ENCODE measurements at places on chromosomes 5 and 9. TPM values are rescaled to one million over a fixed set of nuclear protein-coding genes. Genes with fewer than 3 reads are reported as not detected.
A peak's percentile ranks its signal among the peaks of the same experiment; 100 is the strongest.

DNA sequence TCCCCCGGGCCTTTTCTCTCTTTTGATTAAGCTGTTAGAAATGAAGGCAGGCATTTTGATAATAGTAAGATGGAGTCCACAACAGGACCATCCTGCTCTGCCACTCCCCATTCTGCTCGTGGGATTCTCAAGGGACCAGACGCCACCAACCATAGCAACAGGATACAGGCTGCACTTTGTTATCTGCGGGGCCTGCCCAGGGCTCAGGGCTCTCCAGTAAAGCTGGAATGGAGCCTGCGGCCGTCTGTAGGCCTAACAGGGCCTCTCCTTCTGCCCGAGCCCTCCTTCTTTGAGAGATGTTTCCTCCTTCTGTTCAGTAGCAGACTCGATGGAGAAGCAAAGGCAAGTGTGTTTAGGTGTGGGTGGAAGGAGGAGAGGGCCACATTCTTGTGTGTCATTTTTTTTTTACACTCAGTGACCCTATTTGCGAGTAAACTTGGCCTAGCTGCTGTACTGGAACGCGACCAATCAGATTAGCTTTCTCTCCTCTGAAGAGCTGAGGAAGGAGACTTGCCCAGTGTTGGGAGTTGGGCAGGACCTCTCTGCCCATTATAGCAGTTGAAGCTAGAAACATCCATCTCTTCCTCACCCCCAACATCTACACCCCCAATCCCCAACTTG is 8.9 kb upstream of the EPB41L4B start:
- peak; percentile 57 for DNase-seq

SLC36A3 gene
- not detected for total RNA-seq

IFNA21 gene
- total RNA-seq = not detected

C1QTNF2 gene
- 1.6 TPM for total RNA-seq

GRCh38 chr9:114031948-114032840 is 45.9 kb downstream of the AMBP start:
- no peak for DNase-seq

DNA sequence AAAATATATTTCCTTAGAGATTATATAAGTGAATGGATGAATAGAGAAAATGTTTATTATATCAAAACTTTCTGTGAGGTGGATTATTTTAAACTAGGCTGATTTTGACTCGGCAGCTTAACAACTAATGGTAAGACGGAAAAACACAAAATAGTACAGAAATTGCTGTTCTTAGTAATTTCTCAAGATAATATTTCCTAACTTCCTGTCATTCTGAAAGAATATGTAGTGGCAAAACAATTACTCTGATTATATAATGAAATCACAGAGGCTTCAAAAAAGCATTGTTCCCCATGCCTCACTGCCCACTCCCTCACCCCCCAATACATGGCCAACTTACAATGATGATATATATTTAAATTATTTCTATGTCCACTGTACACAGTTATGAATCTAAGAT is 85.4 kb downstream of the YTHDC2 start:
- DNase-seq = no peak

SEC24A gene
- total RNA-seq = 5.6 TPM

- DNase-seq = no peak
Observed at GRCh38 chr9:135145312-135145711, 57.8 kb downstream of the OLFM1 start.

- DNase-seq = no peak
Observed at GRCh38 chr5:98292496-98292895, 481.0 kb upstream of the RGMB start.

GLRA1 gene
- not detected for total RNA-seq

DNA sequence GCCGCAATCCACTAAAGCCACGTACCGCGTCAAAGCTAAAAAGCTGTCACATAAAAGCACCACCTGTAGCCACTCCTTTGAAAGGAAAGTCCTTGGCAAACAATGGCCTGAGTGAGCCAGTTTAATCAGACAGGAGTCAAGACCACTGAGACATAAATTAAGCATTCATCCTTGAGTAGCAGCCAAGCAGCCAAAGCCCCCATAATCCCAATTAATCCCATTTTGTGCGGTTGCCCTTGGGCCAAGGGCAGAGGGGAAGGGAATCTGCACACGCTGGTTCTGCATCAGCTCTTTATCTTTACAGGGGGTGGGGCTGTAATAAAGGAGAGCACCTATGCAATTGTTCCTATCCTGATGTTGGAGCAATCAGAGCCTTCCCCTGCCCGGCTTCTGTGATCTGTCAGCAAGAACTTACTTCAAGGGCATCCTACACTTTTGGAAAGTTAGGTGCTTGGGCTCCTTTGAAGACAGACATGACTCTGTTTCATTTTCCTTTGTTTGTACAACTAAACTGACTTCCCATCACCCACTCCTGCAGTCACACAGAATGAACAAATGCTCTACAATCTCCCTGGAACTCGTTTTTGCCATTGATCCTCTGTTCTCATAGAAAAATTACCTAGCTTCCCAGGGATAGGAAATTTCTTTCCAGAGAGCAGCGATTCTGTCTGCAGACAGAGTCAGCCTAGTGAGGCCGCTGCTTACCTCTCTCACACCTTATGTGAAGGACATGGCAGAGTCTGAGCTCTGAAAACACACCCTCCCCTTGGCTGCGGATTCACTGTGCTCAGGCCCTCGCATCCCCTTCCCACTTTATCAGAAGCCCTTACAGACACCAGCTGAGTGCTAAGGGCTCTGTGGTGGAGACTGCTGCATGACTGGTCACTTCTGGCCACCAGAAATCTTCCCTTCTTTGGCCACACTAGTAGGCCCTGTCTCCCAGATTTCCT is 116.2 kb upstream of the TBCA start:
- no peak for DNase-seq

GRCh38 chr9:121288673-121289025 is 20.7 kb downstream of the GSN start:
- no peak for DNase-seq
